ENCODE measurements at places on chromosomes 6 and 20.

DNA sequence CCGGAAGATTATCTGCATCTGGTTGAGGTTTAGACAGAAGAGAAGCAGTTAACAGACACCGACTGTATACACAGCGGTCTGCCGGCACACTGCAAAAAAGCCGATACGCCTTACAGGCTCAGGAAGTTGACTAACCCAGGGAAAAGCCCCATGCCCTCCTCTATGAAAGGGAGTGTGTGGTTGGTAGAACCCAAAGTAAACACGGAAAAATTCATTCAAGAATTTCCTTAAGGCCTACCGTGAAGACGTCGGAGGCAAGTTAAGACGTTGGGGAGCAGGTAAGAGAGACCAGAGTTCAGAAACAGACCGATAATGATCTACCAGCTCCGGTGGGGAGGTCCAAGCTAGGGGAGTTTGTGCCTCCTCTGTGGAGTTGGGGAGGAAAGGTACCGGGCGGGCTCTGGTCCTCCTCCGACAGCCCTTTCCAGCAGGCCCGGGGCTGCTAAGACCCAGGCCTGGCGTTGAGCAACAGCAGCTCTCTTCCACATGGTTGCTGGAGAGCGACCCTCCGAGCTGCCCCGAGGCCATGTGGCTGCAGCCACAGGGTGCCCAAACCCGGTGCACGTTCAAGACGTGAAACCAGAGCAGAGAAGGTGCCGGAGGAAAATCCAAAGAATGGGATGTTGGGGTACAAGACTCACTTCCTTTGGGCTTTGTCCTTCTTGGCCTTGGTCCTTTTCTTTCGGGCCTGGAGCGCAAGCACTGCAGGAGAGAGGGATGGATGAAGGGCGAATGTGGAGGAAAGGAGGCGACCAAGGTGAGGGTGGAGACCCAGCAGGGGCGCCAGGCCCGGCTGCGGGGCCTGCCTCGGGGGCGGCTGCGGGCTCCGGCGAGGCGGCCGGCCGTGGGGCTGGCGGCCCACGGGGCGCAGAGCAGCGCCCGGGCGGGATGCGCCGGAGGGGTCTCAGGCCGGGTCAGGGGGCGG lies 809 bp downstream of the SRPK1 start:
- DNase-seq, result peak; percentile 19

- DNase-seq, result no peak
Observed at GRCh38 chr20:49219924-49220831, 962 bp downstream of the DDX27 start.

- no peak for DNase-seq
Observed at GRCh38 chr6:3631877-3632276, 119.6 kb downstream of the PXDC1 start.

DNA sequence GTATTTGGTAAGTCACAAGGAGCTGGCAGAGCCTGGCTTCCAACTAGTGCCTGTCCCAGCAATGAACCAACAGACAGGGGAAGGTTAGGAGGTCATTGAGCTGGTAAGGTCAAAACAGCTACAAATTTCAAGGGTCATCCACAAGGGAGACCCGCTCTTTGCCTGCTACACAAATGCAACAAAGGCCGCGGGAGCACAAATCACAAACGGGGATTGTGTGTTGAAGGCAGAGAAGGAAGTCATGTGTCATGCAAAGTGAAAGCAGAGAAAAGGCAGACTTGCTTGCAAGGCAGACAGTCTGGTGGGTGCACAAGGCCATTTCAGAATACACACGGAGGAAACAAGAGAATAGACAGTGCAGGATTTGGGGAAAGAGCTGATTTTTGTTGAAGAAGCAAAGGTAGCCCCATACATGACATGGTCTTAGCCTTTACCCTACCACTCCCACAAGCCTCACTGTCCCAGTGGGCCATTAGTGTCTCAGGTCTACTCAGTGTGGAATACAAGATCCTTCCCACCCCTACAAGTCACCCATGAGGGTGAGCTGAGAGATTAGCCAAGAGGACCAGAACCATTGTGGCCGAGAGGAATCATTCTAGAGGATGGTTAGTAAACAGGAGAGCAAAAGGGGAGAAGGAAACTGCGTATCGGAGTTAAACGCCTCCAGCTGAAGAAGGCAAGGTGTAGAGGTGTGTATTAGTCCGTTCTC lies 18.1 kb upstream of the SAMHD1 start:
- peak; percentile 8 for DNase-seq

- DNase-seq, result no peak
Observed at GRCh38 chr6:25277857-25278256, 1.3 kb upstream of the CARMIL1 start.

GRCh38 chr6:97059473-97059872 lies 134.9 kb downstream of the KLHL32 start:
- DNase-seq, result no peak

GRCh38 chr6:9623228-9623832 lies 791.5 kb downstream of the TFAP2A start:
- DNase-seq, result no peak

DNA sequence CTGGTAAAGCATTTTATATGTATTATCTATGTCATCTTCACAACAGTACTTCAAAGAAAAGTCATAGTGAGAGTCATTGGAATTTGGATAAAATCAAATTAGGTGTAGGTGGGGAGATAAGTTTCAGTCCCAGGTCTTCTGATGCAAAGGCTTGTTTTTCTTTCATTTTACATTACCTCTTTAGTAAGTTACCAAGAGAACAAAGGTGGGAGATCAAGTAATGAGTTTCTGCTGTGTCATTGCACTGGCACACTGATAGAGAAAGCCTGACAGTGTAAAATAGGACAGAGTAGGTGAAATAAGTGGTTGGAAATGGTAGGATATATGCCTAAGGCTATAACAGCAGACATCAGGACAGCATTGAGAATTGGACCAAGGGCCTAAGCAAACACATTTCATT lies 250.4 kb downstream of the NKAIN2 start:
- DNase-seq, result no peak

DNA sequence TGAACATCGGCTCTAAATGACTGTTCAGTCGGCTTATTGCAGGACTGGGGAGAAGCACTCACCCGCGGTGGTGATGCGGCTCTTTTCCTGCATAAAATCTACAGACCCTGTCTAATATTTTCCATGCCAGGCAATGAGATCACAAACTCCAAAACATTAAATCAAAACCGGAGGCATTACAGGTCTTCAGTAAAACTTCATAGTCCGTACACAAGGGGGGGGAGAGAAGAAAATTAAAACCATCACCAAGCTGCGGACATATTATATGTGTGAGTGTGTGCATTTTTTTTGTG lies 6.3 kb upstream of the PAX1 start:
- no peak for DNase-seq

- DNase-seq, result no peak
Observed at GRCh38 chr6:134020071-134020470, 32.4 kb downstream of the SLC2A12 start.

DNA sequence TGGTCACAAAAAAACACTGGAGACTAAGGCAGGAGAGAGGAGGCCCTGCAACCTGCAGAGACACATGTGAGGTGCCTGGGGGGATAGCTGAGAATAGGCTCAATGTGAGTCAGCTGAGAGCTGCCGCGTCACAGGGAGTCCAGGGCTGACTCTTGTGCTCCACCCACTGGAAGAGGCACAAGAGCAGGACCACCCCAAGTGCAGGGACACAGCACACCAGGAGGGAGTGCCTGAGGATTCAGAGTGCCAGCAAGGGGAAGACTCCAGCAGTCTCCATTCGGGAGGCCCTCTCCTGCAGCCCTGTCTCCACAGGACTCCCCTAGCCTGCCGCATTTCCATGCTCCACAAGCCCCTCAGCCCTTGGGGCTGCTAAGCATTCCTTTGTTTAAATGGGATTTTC lies 105.5 kb downstream of the HUS1B start:
- no peak for DNase-seq

DNA sequence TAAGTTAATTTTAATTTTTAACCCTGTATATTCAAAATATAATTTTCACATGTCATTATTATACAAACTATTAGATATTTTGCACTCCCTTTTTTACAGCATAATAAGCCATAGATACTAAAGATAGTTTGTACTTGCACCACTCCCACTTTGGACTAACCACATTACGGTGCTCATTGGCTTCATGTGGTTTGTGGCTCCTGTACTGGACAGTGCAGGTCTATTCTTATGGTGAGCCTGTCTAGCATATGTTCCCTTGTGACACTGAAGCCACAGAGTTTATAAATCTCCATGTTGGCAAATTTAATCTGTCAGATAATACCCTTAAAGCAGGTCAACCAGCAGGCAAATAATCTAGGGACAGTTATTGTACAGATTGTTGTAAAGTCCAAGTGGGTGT lies 354.4 kb upstream of the KCNQ5 start:
- no peak for DNase-seq

GRCh38 chr20:60255415-60255814 lies 297.2 kb downstream of the CDH26 start:
- no peak for DNase-seq

GRCh38 chr20:41563087-41563486 lies 55.1 kb downstream of the CHD6 start:
- no peak for DNase-seq

DNA sequence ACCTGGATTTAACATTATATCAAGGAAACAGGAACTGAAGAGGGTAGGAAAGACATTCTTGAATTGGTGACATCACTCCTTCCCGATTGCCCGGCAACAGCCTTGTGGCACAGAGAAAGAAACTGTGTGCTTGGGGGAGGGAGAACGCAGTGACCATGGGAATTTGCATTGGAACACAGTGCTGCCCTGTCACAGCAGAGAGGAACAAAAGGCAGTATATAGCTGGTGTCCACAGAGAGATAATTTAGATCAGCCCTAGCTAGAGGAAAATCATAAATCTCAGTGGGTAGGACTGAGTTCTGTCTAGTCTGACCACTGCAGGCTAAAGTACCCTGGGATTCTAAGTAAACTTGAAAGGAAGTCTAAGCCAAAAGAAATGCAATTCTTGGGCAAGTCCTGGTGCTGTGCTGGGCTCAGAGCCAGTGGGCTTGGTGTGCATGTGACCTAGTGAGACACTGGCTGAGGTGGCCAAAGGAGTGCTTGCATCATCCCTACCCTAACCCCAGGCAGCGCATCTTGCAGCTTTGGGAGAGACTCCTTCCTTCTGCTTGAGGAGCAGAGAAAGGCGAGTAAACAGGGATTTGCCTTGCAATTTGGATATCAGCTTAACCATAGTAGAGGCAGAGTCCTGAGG lies 697.6 kb downstream of the HACE1 start:
- DNase-seq, result no peak

- no peak for DNase-seq
Observed at GRCh38 chr20:48486065-48486464, 341.7 kb downstream of the PREX1 start.

GRCh38 chr6:154012852-154013251 lies 26.2 kb upstream of the OPRM1 start:
- DNase-seq, result no peak

DNA sequence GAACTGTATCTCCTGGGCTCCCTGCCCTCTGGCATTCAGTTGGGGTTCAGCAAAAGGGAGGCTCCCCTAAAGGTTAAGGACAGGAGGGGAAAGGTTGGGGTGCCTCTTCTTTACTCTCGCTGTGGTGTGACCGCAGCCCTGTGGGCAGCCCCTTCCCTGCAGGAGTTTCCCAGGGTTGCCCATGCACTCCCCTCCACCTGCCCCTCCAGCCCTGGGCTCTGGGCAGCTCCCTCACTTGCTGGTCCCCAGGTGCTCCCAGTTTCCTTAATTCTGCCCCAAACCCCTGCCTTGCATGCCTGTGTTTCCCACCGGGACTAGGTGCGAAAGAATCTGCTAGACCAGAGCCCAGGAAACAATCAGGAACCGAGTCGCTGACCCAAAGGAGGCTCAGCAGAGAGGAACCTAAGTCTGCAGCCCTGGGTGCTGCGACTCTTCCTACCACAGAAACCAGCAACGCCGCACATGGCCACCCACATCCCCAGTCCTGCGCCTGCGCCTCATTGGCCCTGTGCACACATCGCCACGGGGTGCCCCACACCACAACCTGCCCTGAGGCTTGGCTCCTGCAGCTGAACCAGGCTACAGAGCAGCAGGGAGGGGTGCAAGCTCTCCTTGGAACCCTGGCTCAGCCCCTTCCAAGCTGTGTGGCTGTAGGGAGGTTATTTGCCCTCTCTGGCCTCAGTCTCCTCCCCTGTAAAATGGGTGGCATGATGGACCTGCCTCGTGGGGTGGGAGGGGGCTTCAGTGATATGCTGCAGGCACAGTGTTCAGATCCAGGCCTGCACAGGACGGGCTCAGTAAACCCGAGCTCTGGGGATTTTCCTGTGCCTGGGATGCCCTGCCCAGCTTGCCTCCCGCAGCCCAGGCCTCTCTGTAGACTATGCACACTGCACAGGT lies 487.6 kb downstream of the PREX1 start:
- DNase-seq, result no peak

Data from activated naive CD4-positive, alpha-beta T cell (primary cell).